ENCODE measurements at places on chromosomes 5 and 9. TPM values are rescaled to one million over a fixed set of nuclear protein-coding genes. Genes with fewer than 3 reads are reported as not detected.

Gene IFNA13
- not detected for total RNA-seq

Gene DAB2IP
- total RNA-seq, result 1.8 TPM

GRCh38 chr5:180689071-180689694 is 39.8 kb upstream of the FLT4 start:
- no peak for DNase-seq

DNA sequence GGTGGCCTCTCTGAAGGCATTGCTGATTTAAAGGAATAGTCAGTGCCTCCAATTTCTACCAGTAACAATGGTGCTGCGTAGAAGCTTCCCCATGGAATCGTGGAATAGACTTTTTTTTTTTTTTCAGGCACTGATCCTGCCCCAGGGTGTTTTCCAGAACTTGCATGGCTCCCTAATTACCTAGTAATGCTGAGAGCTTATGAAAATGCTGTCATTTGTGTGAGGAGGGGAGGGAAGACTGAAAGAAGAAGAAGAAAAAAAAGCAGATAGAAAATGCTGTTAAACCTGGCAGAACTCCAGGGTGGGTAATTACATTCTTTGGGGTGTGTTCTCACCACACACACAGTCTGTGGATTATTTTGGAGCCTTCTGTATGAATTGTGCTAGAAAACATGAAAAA is 4.8 kb upstream of the GRIA1 start:
- no peak for DNase-seq

DNA sequence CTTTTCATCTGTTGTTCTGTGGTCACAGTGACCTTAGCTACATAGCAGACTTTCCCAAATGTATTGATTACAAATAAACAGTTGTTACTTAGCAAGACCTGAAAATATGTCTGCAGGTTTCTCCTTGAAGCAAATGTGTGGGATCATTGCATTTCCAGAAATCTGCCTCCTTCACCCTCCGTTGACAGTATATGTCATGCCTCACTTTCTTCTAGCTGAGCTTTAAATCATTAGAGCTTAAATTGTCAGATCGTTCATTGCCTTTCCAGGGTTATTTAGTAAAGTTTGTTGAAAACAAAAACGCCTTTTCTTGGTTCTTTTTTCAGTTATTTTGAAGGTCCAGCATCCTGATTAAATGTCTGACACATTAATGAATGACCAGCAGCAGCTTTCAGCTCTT is 2.3 kb upstream of the MAML1 start:
- no peak for DNase-seq
